Endothelial cell of coronary artery (primary cell): ENCODE measurements at places on chromosomes 1 and 21. TPM values are rescaled to one million over a fixed set of nuclear protein-coding genes. Genes with fewer than 3 reads are reported as not detected.

The BMP8B gene
- total RNA-seq: under 0.01 and 0.19 TPM in 2 replicates

The C1orf198 gene
- total RNA-seq: 9.4 and 17.8 TPM in 2 replicates

The DOP1B gene
- 3.2 and 3.7 TPM in 2 replicates for total RNA-seq

The ADAMTS4 gene
- total RNA-seq: 13.9 and 58.5 TPM in 2 replicates

The ACTN2 gene
- total RNA-seq: 0.19 and 1.8 TPM in 2 replicates

The PLEKHM2 gene
- total RNA-seq: 44.3 and 60.0 TPM in 2 replicates

The INAVA gene
- under 0.01 TPM in 2 replicates for total RNA-seq
